ENCODE measurements at places on chromosomes 11 and 22. TPM values are rescaled to one million over a fixed set of nuclear protein-coding genes. Genes with fewer than 3 reads are reported as not detected.

DNA sequence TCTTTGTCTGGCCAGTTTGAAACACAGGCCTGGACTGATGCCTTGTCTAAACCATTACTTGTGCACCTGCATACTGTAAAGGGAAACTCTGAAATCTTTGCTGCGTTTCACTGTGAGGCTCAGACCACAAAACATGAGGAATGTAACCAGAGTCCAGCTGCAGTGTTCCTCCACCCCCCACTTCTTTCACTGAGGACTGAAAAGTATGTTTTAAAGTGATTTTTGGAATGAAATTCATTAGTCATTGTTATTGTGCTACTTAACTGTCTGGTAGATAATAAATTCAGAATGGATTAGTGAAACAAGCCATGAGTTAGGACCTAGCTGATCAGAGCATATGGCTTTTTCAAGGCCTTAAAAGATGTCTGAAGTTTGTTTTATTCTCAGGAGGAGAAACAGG, 181.2 kb downstream of the WNT11 start:
- peak; percentile 71 for DNase-seq

- DNase-seq, result peak; percentile 22
Observed at GRCh38 chr22:34760276-34761008, 305.5 kb upstream of the ISX start.

DNA sequence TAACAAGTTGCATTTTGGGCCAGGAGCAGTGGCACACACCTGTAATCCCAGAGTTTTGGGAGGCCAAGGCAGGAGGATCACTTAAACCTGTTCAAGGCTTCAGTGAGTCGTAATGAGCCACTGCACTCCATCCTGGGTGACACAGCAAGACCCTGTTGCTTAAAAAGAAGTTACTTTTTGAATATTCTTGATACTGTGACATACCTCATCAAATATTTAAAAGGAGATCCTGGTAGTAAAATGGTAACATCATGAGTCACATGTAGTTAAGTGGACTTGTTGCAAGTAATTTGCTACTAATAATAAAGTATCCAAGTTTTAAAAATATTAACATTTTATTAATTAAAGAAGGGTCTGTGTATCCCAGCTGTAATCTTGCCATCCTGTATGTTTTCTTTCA, 18.3 kb downstream of the HMGXB4 start:
- no peak for DNase-seq

DNA sequence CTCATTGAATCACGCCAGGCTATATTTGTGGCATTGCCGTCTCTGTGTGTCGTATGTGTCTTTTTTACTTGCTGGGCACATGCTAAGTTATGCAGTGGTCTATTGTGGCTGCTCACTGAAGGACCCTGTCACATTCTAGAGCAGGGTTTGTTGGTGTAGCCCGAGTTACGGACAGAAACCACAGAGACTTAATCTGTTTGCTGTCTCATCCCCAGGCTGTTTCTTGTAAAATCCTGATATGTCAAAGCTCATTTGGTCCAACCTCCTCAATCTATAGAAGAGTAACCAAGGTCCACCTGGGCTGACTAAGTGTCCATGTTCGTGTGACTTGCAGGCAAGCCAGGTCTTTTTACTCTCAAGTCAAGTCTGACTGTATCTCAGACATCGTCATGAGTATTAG, 5.0 kb downstream of the DPF2 start:
- no peak for DNase-seq

GRCh38 chr11:121435551-121436511, 16.3 kb upstream of the SORL1 start:
- DNase-seq, result no peak

DNA sequence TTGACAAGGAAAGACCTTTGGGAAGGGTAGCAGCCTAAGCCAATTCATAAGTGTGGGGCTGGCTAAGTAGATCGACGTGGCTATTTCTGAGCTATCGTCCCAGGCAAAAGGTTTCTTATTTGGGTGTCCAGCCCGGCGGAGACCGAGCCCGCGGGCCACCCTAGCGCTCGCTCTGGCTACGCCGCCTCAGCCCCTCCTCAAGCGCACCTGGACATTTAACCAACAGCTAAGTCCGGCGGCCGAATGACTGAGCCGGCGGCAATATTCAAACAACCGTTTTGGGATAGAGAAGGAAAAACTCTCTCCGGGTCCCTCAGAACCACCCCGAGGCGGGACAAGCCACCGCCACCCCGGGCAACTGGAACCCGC, 457 bp downstream of the RNF141 start:
- DNase-seq, result no peak

GRCh38 chr11:64712430-64713015, 10.5 kb downstream of the NRXN2 start:
- DNase-seq, result no peak

DNA sequence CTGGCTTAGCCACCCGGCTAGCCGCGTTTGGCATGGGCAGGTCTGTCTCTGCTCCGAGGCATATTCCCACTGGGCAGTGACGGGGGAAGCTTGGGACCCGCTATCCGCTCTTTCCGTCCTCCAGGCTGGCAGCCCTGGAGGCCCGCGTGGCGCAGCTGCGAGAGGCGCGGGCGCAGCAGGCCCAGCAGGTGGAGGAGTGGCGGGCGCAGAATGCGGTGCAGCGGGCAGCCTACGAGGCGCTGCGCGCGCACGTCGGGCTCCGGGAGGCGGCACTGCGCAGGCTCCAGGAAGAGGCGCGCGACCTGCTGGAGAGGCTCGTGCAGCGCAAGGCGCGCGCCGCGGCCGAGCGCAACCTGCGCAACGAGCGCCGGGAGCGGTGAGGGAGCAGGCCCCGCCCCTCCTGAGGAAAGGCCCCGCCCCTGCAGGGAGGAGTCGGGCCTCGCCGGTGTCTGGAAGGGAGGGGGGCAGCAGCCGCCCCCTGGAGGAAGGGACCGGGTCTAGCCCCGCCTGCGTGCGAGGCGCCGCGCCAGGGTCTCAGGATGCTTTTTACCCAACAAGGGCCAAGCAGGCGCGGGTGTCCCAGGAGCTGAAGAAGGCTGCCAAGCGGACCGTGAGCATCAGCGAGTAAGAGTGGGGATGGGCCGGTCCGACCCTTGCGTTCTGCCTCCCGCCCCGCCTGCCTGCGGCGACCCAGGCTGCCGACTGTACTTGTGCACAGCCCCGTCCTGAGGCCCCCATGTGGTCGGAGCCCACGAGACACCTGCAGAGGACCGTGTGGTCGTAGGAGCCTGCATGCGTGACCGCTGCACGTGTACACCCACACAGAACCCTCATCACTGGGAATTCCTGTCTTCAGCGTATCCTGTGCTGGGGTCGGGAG, 7.9 kb downstream of the ATG16L2 start:
- peak; percentile 96 for DNase-seq

DNA sequence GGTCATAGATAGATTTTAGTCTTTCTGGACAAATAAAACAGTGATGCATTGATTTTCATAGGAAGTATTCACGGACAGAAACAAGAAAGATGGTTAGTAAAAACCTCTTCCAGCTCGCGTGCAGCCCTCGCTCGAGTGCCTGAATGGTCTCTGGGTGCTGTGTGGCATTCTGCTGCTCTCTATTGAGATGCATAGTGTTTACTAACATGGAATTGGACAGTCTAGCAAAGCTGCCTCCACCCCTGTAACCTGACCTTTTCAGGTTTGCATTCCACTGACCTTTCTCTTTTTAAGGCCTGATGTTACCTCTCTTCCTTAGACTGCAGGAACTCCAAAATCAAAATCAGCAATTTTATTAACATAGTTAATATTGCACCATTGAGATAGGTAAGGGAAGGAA, 643.4 kb downstream of the JRKL start:
- no peak for DNase-seq

- DNase-seq, result no peak
Observed at GRCh38 chr11:15870911-15871310, 485.4 kb downstream of the SOX6 start.

DNA sequence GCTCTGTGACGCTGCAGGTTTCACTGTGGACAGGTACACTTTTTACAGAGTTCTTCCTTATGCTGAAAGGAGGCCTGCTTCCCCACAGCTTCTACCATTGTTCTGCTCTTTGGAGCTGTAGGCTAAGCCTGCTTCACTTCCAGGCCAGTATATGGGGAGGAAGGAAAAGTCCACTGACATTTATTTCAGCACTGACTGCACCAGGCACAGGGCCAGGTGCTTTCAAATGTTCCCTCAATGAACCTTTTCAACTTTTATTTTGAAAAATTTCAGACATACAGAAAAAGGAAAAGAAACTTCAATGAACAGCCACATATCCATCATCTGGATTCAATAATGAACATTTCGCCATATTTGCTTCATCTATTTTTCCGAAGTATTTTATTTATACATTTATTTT, 22.0 kb downstream of the POU2F3 start:
- no peak for DNase-seq

DNA sequence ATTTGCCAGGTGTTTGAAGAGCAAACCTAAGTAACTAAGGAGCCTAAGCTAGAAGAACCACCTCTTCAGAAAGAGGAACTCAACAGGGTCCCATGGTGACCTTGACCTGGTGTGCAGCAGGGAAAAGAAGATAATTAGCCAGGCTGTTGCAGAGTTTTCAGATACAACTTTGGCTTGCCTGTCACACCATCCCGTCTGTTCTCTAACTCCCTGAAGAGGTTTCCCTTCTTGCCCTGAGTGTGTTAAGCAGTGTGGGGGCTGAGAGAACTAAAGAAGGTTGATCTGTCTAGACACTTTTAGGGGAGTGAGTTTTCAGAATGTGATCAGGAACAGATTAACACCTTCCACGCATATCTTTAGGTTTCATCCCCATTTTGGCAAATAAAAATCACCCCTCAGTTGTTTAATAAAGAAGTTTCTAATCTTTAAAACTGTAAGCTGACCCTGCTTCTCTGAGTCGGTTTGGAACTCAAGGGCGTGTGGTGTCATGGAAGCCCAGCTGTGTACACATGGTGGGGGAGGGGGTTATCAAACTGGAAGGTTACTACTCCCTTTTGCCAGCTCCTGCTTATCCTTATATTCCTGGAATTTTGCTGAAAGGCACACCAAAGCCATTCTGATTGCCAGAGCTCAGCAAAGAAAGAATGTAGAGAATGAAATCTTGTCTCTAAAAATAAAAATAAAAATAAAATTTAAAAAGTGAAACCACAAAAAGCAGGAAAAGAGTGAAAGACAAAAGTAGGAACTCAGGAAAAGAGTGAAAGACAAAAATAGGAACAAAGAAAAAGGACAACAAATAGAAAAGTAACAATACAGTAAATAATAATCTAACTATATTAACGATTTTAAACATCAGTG, 70.2 kb downstream of the DBX1 start:
- peak; percentile 48 for DNase-seq

GRCh38 chr11:2249189-2249916, 21.0 kb downstream of the ASCL2 start:
- no peak for DNase-seq

DNA sequence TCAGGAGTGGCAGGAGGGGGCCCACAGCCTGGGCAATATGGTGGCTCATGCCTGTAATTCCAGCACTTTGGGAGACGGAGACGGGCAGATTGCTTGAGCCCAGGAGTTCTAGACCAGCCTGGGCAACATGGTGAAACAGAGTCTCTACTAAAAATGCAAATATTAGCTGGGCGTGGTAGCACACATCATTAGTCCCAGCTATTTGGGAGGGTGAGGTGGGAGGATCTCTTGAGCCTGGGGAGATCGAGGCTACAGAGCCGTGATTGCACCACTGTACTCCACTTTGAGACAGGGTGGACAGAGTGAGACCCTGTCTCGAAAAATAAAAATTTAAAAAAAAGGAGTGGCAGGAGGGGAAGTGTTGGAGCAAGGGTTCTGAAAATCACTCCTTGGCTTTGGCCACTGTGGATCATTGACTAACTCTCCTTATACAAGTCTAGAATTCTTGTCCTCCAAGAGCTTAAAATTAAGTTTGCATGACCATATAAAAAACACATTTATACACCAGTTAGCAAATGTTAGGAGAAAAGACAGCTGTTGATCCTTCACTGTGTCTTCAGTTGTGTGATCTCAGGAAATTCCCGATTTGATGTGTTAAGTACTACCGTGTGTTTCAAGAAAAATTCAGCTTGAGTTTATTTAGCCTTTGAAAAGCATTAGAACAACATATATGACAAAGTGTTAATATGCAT, 2.3 kb upstream of the WEE1 start:
- DNase-seq, result peak; percentile 78

- peak; percentile 43 for DNase-seq
Observed at GRCh38 chr11:131207901-131208300, 162.5 kb upstream of the NTM start.

GRCh38 chr11:118000850-118001228, 14.6 kb downstream of the IL10RA start:
- no peak for DNase-seq

The LYVE1 gene
- total RNA-seq, result 22.3 TPM

The ZPR1 gene
- 28.8 TPM for total RNA-seq

The RCOR2 gene
- 3.0 TPM for total RNA-seq

The YAP1 gene
- total RNA-seq, result 113 TPM

The ASRGL1 gene
- total RNA-seq, result 9.0 TPM

The GAL3ST1 gene
- 5.3 TPM for total RNA-seq

The SHANK3 gene
- 10.1 TPM for total RNA-seq

The MOGAT2 gene
- total RNA-seq, result not detected

The DESI1 gene
- 30.4 TPM for total RNA-seq

The TUBA8 gene
- 13.3 TPM for total RNA-seq

All from tongue (tissue), 3 donors.